Gastroesophageal sphincter (tissue), 4 donors: ENCODE measurements at places on chromosomes 16 and 17.
A peak's percentile ranks its signal among the peaks of the same experiment; 100 is the strongest.

GRCh38 chr17:34579979-34580684 lies 750 bp downstream of the TMEM132E start:
- ATAC-seq = peak; percentile 10

- no peak for ATAC-seq
These were observed 1.9 kb upstream of the C16orf87 start for GRCh38 chr16:46832757-46833459.

GRCh38 chr16:2358811-2359210 lies 18.3 kb upstream of the ABCA3 start:
- no peak for ATAC-seq

DNA sequence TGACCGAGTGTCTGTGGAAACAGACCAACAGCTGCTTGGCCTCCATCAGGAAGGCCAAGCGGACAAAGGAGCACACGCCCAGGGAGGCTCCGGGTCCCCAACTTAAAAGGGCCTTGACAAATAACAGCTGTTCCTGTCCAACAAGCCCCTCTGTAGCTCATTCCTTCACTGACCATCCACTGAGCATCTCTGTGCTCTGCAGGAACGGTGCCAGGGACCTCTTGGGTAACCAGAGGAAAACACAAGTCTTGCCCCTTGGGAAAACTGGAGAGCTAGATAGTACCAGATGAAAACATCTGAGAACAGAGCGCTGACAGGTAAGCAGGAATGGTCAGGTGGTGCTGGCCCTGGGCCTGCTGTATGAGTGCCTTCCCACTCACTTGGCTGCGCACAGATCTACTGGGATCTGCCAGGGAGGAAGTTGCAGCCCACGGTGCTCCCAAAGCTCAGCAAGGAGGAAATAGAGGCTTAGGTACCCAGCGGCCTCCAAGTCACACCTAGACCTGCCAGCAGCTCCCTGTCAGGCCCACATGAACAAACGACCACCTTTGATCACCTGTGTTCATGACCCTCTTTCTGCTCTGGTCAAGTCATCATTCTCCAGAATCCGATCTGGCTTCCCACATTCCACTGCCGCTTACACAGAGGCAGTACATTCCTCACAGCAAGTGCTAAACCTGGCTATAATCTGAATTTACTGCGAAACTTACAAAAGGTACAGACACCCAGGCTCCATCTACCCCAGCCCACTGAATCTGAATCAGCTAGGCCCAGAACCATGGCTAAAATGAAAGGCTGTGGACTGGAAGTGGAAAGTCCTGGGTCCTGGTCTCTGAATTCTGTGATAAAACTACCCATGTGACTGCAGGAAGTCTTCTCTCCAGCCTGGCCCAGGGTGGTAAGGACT lies 12.5 kb downstream of the DCAKD start:
- peak; percentile 82 for ATAC-seq

- ATAC-seq = no peak
These were observed 21.6 kb downstream of the FOXF1 start for GRCh38 chr16:86531641-86532525.

DNA sequence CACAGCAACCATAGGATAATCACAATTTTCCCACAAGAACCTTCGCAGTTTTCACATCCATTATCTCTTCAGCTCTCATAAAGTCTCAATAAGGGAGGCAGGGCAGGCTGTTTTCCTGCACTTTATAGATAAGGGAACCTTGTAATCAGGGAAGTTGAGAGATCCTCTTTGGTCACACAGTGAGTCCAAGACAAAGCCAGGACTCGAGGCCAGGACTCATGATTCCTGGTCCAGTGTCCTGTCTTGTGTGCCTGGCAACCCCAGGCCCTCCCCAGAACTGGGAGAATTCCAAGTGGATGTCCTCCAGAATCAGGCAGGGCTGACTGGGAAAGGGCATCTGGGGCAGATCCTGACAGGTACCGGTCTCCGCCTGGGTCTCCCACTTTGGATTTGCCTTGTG lies 23.1 kb upstream of the PHF12 start:
- no peak for ATAC-seq

- ATAC-seq = no peak
These were observed 10.3 kb downstream of the NUPR1 start for GRCh38 chr16:28528463-28528867.

- ATAC-seq = peak; percentile 34
These were observed 34.3 kb downstream of the LIMD2 start for GRCh38 chr17:63665527-63666214.

DNA sequence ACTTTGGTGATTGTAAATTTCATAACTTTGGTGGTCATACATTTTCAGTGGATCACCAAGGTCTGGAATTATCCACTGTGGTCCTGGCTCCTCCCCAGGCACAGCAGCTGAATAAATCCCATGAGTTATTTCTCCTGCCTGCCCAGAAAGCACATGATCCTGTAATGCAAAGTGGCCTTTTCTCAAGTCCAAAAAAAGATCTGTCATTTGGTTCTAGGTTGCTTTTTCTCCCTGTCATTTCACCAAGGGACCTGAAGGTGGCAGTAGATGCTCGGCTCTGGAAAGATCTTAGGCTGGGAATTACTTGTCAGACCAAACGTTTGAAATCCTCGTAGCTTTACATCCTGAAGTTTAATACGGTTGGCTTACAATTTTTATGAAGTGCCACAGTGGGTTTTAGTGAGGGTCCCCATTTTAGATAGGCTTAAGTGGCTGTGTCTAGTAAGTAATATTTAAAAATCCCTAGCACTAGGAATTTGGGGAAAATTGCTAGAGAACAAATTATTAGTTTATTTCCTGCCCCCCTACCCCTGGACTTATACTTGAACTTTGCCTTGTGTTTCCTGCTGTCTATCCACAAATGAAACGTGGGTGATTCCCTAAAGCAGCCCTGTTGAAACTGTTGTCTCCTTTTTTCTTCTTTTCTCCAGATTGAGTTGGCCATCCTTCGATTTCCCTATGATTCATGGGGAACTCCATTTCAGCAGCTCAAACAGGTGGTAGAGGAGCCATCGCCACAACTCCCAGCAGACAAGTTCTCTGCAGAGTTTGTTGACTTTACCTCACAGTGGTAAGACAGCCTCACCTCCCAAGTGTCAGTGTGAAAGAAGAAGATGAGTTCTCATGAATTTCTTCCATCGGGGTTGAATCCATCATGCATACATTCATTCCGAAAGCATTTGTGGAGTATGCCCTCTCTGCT lies 111.7 kb downstream of the MAP2K6 start:
- ATAC-seq = peak; percentile 63

DNA sequence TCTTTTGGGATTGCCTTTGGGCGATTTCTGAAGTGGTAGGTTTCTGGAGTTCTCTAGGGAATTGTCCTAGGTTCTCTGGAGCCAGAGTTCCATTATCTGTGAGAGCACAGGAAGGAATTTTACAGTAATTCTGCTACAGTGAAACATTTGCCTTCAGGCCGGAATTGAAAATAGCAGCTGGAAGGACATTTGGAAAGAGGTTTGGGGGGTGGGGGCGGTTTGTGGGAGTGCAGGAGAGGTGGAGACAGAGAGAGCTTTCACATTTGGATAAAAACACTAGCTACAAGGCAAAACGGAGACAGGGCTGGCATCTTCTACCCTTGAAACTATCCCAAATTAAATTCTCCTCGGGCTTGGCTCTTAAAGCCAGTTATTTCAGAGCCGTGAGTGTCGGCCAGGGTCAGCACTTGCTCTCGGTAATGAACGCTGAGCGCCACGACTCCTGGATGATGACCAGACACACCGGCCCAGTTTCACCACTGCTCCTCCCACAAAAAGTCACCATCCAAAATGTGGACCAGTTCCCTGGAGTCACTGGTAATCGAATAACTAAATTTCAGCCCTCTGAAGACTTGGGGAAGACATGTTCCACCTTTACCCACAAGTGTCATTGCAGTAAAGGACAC lies 67.7 kb upstream of the TANC2 start:
- no peak for ATAC-seq

DNA sequence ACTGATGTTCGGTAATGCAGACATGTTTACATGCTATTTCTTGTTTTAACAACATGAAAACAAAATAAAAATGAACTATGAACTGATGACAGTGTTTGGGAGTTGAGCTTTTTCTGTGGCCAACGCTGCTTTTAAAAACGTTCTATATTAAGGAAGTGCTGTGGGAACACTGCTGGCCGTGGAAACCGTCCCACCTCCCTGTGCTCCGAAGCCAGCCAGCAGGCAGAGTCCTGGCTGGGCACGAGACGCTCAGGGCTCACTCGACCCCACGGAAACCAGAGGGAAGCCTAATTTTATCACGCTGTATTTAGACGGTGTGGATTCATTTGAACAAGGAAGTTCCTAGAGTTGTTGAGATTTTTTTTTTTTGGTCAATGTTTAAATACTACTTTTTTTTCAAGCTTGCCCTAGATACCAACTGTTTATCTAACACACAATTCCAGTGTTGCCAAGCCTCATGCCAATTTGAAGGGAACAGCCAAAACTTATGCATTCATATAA lies 25.8 kb downstream of the ADCY9 start:
- ATAC-seq = peak; percentile 74

DNA sequence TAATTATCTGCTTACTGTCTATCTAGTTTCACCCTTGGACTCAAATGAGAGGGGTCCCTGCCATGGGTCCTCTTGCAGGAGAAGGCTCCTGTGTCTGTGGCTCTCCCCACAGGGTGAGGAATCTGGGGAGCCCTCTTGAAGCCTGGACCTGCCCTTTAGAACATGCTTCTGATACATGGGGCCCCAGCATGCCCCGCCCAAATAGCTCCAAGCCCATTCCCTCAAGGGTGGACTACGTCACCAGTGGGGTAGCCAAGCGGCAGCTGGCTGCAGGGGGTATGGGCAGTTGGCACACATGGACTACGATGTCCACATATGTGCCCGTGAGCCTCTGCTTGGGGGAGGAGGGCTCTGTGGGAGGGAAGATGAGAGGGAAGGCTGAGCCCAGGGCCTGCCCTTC lies 39.3 kb downstream of the ARHGAP27 start:
- no peak for ATAC-seq

- ATAC-seq = no peak
These were observed 5.7 kb downstream of the IRX5 start for GRCh38 chr16:54936201-54936978.

DNA sequence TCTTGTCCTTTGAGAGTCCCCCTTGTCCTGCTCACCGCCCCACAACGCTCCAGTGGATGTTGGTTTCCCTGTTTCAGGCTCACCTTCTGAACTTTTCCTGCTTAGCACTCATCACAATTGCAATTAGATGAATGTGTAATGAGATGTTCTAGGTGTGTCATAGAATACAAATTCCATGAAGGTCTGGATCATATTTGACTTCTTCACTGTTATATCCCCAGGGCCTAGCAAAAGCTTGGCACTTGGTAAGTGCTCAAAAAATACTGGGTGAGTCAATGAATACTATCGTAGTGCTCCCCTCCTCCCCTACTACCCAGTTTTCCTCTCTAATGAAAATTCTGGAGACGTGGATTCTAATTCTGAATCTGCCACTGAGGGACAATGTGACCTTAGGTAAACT lies 33.1 kb downstream of the DNAH3 start:
- no peak for ATAC-seq

- no peak for ATAC-seq
These were observed 345.4 kb downstream of the SOX9 start for GRCh38 chr17:72466199-72466598.

- no peak for ATAC-seq
These were observed 33.5 kb upstream of the DNAH9 start for GRCh38 chr17:11564589-11565380.

DNA sequence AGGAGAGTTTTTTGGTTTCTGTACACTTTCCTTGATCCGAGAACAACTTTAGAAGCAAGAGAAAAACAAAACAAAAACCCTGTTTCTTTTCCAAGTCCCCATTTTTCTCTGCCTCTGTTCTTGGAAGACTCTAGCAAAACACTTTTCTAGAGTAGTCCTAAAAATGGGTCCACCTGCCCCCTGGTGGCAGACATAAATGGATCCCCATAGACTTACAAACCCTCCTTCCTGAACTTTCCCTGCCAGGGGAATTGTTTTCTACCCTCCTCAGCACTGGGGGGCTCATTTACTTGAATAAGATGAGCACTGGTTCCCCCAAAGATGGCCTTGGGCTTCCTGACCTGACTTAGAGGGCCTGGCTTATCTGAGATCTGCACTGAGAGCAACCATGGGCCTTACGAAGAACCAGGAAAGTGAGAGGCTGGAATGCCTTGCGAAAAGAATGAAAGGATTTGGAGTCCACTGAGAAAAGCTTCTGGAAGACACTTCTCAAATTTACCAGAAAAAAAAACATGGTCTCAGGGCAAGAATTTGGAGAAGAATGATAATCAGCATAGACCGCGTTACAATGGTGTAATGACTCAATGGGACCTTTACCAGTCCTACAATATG lies 48.0 kb upstream of the CDYL2 start:
- no peak for ATAC-seq

- no peak for ATAC-seq
These were observed 173.4 kb downstream of the KIF2B start for GRCh38 chr17:53996131-53996530.

- no peak for ATAC-seq
These were observed 4.6 kb upstream of the DRC7 start for GRCh38 chr16:57689762-57690558.

DNA sequence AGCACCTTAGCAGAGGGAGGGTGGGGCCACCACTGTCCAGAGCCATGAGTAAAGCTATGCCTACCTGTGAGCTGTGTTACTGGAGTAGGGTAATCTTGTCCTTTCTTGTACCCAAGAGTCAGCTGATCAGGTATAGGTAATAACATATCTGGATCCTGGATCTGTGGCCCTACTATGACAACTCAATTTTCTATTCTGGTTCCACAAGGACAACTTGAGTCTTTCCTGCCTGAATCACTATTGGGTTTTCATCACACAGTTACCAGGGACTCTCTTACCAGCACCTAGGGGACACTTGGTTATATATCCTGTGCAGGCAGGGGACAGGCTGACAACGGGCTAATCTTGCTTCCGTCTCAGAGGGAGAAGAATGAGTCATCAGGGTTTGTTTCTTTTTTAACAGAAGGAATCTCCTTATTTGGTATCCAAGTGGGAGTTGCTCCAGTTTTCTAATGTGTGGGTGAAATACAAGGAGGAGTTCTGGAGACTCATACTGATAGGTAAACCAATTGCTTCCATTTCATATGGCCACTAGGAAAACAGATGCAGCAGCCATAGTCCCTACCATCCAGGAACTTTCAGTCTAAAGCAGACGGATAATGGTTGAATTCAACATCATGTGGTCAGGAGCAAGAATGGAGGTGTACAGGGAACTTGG lies 6.8 kb downstream of the ZNF267 start:
- ATAC-seq = peak; percentile 62

- ATAC-seq = peak; percentile 62
These were observed 80.3 kb upstream of the GOT2 start for GRCh38 chr16:58814348-58814801.

GRCh38 chr17:28112181-28112580 lies 69.7 kb downstream of the NLK start:
- no peak for ATAC-seq

- ATAC-seq = no peak
These were observed 171.1 kb downstream of the ABCC12 start for GRCh38 chr16:47984669-47985068.
